Adrenal gland (tissue), 19 donors: ENCODE measurements at places on chromosomes 3 and 15. TPM values are rescaled to one million over a fixed set of nuclear protein-coding genes. Genes with fewer than 3 reads are reported as not detected.

The WNT5A gene
- total RNA-seq: 3.7 TPM

The CELSR3 gene
- 0.91 TPM for total RNA-seq

The MRPL3 gene
- 63.6 TPM for total RNA-seq

The IGF2BP2 gene
- 13.6 TPM for total RNA-seq

The TMEM266 gene
- 1.3 TPM for total RNA-seq

The FEZF2 gene
- not detected for total RNA-seq

DNA sequence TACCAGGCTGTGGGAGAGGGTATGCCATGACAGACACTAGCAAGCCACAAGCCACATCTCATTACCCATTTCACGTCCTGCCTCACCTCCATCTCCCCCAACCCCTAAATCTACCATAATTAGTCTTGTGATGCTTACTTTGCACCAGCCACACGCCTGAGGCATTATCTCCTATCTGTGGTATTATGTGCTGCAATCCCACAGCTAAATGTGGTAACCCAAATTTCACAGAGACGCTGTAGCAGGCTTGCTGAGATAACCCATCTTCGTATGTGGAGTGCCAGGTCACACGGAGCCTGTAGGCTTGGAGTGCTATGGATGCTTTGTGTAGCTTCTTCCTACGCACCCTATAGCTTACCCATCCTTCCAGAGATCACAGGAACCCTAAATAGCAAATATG, 256.7 kb upstream of the KCNH8 start:
- no peak for DNase-seq

DNA sequence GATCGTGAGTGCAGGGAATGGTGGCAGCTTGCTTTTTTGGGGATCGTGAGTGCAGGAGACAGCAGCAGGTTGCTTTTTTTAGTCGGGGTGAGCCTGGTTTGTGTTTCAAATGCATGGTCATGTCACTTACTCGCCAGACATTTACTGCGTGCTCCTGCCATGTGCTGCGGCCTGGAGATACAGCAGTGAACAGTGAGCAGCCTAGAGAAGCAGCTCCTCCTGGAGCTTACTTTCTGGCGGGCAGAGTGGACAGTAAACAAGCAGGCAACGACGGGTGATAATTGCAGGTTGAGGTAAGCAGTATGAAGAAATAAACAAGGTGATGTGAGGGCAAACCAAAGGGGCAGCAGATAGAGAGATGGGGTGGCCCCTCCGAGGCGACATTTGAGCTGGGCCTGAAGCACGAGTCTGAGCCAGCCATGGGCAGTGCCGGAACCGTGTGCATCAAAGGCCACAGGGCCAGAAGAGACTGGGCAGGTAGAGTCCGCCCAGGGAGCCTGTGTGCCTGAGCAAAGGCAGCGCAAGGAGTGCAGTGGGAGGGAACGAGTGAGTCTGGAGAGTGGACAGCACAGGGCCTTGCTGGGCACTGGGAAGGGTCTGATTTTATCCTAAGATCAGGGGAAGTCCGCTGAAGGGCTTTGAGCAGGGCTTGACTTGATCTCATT, 57.3 kb upstream of the RASA2 start:
- no peak for DNase-seq

DNA sequence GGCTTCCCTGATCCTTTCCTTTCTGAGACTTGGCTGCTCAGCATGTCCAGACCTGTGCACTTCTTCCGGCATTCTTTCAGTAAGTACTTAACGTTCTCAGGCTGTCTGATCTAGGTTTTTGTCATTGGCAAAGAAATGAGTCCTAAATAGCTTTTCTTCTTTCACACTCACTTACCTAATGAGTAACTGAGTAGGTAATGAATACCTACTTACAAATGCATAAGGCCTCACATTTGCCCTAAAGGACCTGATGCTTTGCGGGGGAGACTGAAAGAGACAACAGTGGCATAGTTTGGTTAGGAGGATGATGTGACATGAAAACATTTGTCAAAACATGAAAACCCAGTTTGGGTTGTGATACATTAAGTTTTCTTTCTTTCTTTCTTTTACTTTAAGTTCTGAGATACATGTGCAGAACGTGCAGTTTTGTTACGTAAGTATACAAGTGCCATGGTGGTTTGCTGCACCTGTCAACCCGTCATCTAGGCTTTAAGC, 516.7 kb upstream of the CFAP20DC start:
- no peak for DNase-seq

- no peak for DNase-seq
Measured at GRCh38 chr3:182486463-182486862, 306.8 kb upstream of the ATP11B start.

GRCh38 chr15:72199721-72200212, 2.2 kb upstream of the GRAMD2A start:
- peak; percentile 89 for DNase-seq

GRCh38 chr3:86869566-86869965, 121.4 kb downstream of the VGLL3 start:
- DNase-seq: no peak

DNA sequence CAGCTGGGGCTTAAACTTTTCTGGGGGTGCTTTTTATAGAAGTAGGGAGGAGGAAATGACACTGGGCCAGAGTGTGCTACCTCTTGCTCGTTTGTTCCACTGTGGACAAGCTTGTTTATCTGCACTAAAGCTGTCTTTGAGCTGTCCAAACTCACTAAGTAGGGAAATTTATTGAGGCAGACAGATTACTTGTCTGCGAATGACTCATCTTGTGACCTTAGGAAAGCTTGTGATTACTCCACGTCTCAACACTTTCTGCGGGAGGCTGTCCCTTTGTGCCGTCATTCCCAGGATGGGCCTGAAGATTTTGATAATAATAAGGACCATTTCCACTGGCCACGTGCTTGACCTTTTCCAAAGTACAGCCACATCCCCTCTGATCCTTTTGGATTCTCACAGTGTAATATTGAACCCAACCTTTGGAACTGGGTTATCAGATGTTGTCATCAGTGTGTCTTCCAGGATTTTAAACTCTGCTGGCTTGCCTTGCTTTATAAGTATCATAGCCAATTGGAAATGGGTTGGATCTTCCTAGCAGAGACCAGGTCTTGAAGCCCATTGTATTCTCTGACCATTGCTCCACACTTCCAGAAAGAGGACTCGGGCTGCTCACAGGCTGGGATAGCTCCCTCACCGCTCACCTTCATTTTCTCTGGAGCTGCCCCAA, 84.7 kb downstream of the AGBL1 start:
- DNase-seq: peak; percentile 56

- no peak for DNase-seq
Measured at GRCh38 chr3:24460974-24461373, 33.7 kb downstream of the THRB start.
